H1 (cell line): ENCODE measurements at places on chromosomes 1 and 21. TPM values are rescaled to one million over a fixed set of nuclear protein-coding genes. Genes with fewer than 3 reads are reported as not detected.

The RPAP2 gene
- total RNA-seq, result 27.5 and 28.4 TPM in 2 replicates

DNA sequence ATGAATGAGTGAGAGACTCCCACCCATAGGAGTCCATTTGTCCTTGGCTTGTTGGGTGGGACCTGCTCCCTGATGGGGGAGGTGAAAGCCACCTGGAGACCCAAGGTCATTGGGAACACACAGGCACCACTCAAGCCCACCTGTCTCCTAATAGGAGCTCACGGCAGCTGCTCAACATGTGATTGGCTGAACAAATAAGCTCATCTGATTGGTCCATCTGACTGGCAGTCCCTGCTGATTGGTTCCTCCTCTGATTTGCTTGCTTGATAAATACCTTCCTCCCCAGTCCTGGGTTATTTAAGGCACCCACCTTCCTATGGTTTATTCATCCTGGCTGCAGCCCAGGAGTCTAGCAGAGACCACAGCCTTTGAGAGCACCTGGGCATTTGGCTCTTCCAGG, 502.9 kb downstream of the PTPRU start:
- no peak overlapping the region for H3K4me3 ChIP-seq
- H3K27me3 ChIP-seq, result no peaks in the 10 kb centered on the region
- H3K27ac ChIP-seq, result no peak overlapping the region
- no peaks in the 10 kb centered on the region for H3K36me3 ChIP-seq
- no peak for DNase-seq

DNA sequence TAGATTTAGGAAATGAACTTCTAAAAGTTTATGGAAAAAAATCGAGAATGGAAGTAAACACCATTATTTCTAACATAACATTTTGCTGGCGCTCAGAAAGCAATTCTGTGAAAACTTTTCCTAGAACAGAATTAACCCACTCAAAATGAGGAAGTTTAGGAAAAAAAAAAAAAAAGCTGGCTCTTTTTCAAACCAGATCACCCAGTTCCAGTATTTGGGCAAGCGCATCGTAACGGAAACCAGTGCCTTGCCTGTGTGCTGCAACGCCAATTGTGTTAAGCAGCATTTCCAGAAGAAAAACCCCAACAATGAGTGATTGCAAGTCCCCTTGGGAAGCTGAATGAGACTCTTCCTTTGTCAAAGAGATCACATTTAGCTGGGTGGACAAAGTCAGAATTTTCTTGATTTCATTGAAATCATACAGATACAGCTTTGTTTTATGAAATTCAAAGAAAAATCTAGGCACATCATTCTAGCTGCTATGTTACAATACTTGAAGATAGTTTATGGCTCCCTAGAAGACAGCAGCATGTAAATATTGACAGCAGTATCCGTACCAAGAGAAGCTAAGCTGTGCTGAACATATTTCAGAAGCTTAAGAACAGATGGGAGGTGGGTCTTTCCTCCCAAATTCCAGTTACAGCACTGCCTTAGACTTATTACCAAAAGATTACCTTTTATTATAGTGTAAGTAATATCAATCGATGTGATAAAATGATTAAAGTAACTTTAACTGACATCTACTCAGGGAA, 113.4 kb downstream of the ERG start:
- DNase-seq, result no peak
- H3K27ac ChIP-seq, result no peak overlapping the region
- no peaks in the 10 kb centered on the region for H3K36me3 ChIP-seq
- no peaks in the 10 kb centered on the region for H3K4me1 ChIP-seq
- no peak overlapping the region for H3K4me3 ChIP-seq

- H3K4me3 ChIP-seq, result no peak overlapping the region
- H3K4me1 ChIP-seq, result no peaks in the 10 kb centered on the region; the same call in 1 of the 2 replicates
- no peak overlapping the region for H3K27ac ChIP-seq
Measured at GRCh38 chr1:172241540-172241939, 178.9 kb upstream of the C1orf105 start.

DNA sequence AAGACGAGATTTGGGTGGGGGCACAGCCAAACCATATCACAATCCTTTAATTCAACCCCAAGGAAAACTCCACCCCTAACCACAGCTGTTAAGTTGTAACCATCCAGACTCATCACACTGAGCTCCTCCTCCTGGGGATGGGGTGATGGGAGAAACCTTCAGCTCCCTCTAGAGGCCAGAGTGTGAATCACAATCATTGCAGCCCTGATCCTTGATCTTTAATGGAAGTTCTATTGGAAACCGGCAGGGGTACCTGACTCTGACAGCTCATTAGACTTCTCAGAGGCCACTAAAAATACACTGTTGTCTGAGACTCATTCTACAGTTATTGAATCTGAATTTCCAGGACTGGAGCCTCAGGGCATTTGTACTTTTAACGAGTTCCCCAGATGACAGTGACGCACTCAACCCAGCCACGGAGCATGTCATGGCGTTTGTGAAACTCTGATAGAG, 127.2 kb downstream of the IGSF21 start:
- H3K4me3 ChIP-seq, result no peak overlapping the region
- H3K4me1 ChIP-seq, result peaks cover 8% of the 10 kb centered on the region
- H3K27me3 ChIP-seq, result no peaks in the 10 kb centered on the region

GRCh38 chr1:208587110-208587509, 342.9 kb upstream of the PLXNA2 start:
- no peaks in the 10 kb centered on the region for H3K36me3 ChIP-seq
- no peak overlapping the region for H3K27ac ChIP-seq
- DNase-seq, result no peak
- no peak overlapping the region for H3K4me3 ChIP-seq
- no peaks in the 10 kb centered on the region for H3K4me1 ChIP-seq

The PRMT6 gene
- total RNA-seq, result 38.2 and 38.4 TPM in 2 replicates

DNA sequence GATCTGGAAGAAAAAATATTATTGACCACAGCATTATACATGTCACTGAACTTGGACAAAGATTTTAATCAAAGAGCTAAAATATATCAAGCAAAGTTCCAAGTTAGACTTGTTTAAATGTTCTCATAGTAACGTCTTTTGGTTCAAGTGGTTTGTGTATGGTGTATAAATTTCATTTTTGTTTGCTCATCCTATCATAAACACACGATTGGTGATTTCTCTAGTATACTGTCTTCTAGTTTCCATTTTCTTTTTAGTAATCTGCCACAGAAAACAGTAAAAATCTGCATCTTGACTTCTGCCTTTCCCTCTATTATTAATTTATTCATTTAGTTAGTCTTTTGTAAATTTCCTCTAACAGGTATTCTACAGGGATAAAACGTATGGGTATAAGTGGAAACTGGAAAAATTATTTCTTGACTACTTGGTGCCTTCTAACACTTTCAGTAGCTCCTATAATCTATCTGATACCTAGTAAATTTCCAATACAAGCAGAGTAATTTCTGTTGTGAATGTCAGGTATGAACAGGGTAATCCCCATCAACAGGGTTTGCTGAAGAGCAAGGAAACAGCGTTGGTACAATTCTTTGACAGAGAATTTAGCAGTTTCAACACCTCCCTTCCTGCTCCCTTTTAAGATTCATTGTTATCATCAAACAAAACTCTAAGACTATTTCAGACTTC, 268.0 kb downstream of the PTPRC start:
- no peak overlapping the region for H3K4me3 ChIP-seq
- no peaks in the 10 kb centered on the region for H3K27me3 ChIP-seq
- H3K4me1 ChIP-seq, result no peaks in the 10 kb centered on the region
- DNase-seq, result no peak

DNA sequence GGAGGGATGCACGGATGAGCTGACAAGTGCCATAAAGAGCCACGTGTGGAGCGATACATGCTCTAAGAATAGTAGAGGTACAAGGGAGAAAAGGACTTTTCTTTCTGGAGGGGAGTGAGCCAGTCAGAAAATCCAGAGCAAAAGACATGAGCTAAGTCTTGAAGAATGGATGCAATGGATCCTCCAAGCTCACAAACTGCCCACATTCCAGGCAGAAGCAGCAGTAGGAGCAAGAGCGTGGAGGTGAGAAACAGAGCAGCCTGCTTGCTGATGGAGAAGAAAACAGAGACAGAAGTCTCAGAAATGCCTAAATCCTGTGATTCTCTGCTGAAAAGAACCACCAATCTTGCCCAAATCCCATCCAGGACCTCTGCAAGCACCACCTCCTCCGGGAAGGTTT, 78.2 kb upstream of the RALGPS2 start:
- no peak overlapping the region for H3K27ac ChIP-seq
- DNase-seq, result no peak
- peaks cover under 1% of the 10 kb centered on the region for H3K4me1 ChIP-seq
- no peaks in the 10 kb centered on the region for H3K27me3 ChIP-seq
- H3K36me3 ChIP-seq, result no peaks in the 10 kb centered on the region

- no peaks in the 10 kb centered on the region for H3K36me3 ChIP-seq
- no peak for DNase-seq
- no peak overlapping the region for H3K4me3 ChIP-seq
- H3K27ac ChIP-seq, result no peak overlapping the region
Measured at GRCh38 chr1:196734006-196734405, 40.6 kb upstream of the CFHR3 start.

- no peaks in the 10 kb centered on the region for H3K4me1 ChIP-seq
- no peak overlapping the region for H3K27ac ChIP-seq
- H3K4me3 ChIP-seq, result no peak overlapping the region
- DNase-seq, result no peak
- H3K27me3 ChIP-seq, result no peaks in the 10 kb centered on the region
Measured at GRCh38 chr1:46277658-46278373, 25.6 kb downstream of the LRRC41 start.

- H3K4me3 ChIP-seq, result no peak overlapping the region
- no peak overlapping the region for H3K27ac ChIP-seq
Measured at GRCh38 chr1:14273811-14274210, 324.7 kb upstream of the KAZN start.

DNA sequence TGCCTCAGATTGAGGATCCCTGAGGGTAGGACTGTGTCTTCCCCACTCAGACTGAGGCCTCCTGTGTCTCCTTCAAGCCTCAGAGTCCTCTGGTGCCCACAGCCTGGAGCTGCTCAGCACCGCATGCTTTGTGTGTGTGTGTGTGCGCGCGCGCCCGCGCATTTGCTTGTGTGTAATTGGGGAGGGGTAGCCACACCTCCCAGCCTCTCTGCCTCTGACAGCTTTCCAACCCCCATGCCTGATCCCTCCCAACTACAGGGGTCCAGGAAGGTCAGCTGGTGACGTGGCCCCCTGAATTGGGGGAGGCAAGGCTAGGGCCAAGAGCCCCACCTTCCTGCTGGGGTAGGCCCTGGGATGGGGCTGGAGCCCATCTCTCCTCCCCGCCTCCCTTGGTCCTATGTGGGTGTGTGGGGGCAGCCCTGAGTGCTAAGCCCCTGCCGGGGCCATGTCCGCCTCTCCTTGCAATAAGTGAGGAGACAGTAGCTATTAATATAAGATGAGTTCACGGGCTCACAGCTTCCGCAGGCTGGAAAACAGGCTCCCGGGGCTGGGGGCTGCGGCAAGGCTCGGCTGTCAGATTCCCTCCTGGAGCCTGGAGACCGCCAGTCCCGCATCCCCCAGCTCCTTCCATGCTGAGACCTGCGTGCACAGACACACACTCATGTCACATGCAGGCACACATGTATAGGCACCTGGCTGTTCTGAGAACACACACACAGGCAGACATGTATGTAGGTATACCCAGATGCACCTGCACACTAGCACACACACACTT, 7.0 kb downstream of the GPR3 start:
- H3K4me1 ChIP-seq, result peaks cover 17% of the 10 kb centered on the region
- H3K27me3 ChIP-seq, result no peaks in the 10 kb centered on the region
- no peak for DNase-seq
- H3K4me3 ChIP-seq, result no peak overlapping the region
- H3K36me3 ChIP-seq, result no peaks in the 10 kb centered on the region
- H3K27ac ChIP-seq, result no peak overlapping the region

- no peak for DNase-seq
- H3K27ac ChIP-seq, result no peak overlapping the region
- H3K4me3 ChIP-seq, result no peak overlapping the region
- H3K27me3 ChIP-seq, result no peaks in the 10 kb centered on the region
- H3K4me1 ChIP-seq, result no peaks in the 10 kb centered on the region
Measured at GRCh38 chr1:215595231-215595630, 28.1 kb downstream of the KCTD3 start.

DNA sequence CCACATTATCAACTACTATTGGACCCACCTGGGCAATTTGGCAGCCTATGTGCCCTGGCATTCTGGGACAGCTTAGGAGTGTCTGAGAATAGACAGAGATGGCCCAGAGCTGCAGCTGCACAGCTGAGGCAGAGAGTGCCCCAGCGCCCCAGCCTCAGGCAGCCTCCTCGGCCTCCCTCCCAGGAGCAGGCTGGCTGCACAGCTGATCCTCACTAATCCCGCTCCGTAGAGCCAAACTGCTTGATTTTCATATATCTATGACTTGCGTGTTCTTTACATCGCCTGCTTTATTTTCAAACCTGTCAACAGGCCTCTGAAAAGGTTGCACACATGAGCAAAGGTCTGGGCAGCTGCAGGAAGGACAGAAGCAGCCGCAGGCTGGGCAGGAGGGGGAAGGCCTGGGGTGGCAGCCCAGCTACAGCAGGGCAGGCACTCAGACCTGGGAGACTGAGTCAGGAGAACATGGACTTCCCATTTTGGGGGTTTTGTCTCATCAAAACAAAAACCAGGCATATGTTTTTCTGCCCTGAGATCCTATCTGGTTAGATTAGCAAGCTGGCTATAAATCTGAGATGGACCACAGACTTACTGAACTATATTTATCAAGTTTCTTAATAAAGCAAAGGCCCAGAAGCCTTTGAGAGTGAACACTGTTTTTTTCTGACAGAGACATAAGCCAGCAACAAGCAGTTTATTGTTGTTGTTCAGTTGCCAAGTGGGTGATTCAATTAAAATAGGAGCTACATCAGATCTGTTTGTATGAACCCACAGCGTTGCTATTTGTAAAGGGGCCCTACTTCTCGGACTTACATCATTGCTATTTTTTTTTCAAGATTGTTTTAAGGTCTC, 301.8 kb upstream of the DUSP10 start:
- no peaks in the 10 kb centered on the region for H3K36me3 ChIP-seq
- H3K4me1 ChIP-seq, result no peaks in the 10 kb centered on the region
- no peaks in the 10 kb centered on the region for H3K27me3 ChIP-seq
- no peak for DNase-seq
- H3K27ac ChIP-seq, result no peak overlapping the region
- H3K4me3 ChIP-seq, result no peak overlapping the region

- peaks cover 39% of the 10 kb centered on the region for H3K27me3 ChIP-seq
- no peak for DNase-seq
- H3K36me3 ChIP-seq, result no peaks in the 10 kb centered on the region
Measured at GRCh38 chr1:220873087-220873486, 6.2 kb upstream of the HLX start.

- no peaks in the 10 kb centered on the region for H3K27me3 ChIP-seq
- H3K4me3 ChIP-seq, result no peak overlapping the region
- DNase-seq, result no peak
- H3K36me3 ChIP-seq, result no peaks in the 10 kb centered on the region
- H3K4me1 ChIP-seq, result peaks cover 35% of the 10 kb centered on the region
Measured at GRCh38 chr1:21932127-21932526, 5.0 kb downstream of the HSPG2 start.

DNA sequence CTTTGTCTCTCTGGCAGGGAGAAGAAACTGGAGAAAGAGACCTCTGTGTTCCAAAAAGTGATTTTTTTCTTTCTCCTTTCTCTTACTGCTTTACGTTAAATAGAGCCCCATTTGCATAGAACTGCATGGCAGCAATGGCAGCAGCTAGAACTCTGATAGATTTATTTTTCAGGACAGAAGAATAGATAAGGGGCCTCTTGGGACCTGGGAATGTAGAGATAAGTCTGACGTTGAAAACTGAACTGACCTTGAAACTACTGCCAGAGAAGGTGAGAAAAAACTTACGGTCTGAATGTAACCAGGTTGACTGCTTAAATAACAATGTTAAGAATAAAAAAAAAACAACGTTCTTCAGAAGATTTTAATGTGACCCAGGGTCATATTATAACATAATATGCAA, 25.4 kb upstream of the B3GALT5 start:
- no peaks in the 10 kb centered on the region for H3K36me3 ChIP-seq
- H3K4me1 ChIP-seq, result no peaks in the 10 kb centered on the region
